AML-193 (cell line): ENCODE measurements at places on chromosomes 11 and 22.

GRCh38 chr11:134577751-134578395 is 165.8 kb upstream of the B3GAT1 start:
- DNase-seq, result no peak

DNA sequence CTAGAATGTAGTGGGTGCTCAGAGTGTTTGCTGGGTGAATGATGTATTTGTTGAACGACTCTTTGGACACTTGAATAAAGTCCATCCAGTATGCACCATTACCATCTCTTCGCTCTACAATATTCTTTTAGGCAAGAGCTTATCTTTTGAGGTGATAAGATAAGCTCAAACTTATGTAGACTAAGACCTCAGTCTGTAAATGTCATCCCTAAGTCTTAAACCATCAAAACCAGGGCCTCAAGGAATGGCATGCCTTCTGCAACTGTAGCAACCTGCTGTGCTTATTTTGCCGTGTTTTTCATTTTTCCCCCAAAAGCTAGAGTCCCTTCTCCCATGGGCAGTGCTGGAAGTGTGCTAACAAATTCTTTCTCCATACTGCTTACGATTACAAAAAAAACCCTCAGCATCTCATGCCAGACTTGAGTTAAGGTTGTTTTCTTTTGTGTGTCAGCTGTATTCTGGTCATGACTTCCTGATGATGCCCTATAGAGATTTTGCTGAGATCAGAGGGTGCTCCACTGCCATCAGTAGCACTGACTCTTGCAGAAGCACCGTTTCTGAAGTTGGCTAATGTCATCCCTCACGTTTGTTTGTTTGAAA is 27.8 kb downstream of the LIMK2 start:
- no peak for DNase-seq

DNA sequence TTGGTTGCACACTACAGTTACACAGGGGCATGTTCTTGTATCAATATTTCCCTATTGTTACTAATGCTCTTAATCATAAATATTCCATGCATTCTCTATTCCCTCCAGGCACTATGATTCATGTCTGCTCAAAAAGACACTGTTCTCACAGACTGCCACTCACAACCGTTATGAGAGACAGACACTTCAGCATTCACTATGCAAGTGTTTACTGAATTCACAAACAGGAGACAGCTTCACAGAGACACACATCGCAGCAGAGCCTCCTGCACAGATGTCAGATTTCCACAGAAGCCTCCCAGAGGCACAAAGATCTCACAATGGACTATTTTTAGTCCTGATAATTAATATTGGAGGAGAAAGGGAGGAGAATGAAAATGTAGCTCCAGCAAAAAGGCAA is 930.4 kb downstream of the OPCML start:
- no peak for DNase-seq

GRCh38 chr11:66886671-66887221 is 29.9 kb downstream of the LRFN4 start:
- DNase-seq, result no peak

- DNase-seq, result no peak
Measured at GRCh38 chr11:13761250-13761649, 92.8 kb downstream of the FAR1 start.
